ENCODE measurements at places on chromosomes 7 and 10.

GRCh38 chr10:131109291-131109690 is 202.2 kb downstream of the TCERG1L start:
- DNase-seq, result no peak

DNA sequence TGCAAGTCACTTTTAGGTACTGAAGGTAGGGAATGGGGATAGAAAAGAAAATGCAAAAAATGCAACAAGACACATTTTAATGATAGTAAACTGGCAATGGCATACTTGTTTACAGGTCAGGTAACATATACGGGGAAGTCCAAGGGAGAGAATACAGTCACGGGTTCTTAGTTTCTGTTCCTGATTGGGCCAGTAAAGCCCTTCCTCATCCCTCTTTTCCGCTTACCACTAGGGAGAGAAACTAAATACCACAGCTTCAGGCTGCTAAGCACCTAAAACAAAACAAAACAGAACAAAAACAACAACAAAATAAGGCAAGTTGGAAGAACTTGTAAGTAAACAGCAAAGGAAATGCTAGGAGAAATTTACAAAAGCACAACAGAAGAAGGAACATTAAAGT is 65.2 kb upstream of the OGDHL start:
- DNase-seq, result no peak

GRCh38 chr7:7146837-7147236 is 35.5 kb upstream of the C1GALT1 start:
- no peak for DNase-seq

GRCh38 chr10:104260775-104261115 is 6.1 kb downstream of the GSTO1 start:
- no peak for DNase-seq

- DNase-seq, result no peak
Observed at GRCh38 chr7:71630516-71630915, 498.6 kb downstream of the GALNT17 start.

Data from HAP-1 (cell line).